Panc1 (cell line): ENCODE measurements at places on chromosomes 5 and 9. TPM values are rescaled to one million over a fixed set of nuclear protein-coding genes. Genes with fewer than 3 reads are reported as not detected.

DNA sequence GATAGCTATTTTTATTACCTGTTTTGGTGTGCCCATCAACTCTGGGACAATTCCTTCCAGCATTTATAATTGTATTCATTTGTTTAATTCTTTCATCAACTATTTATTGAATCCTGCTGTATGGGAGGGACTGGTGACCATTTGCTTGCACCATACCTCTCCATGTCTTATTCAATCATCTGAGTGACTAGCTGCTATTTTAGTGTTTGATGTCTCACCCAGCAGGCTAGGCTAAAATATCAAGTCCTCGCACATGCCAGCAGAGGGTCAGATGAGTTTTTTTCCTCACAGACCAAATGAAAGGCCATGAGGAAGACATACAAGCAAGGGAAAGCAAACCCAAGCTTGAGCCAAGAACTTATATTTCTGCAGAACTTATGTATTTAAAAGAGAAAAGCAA is 63.9 kb downstream of the CETN3 start:
- DNase-seq = no peak
- H3K4me3 ChIP-seq = no peak overlapping the region
- peaks cover 6% of the 10 kb centered on the region for H3K27me3 ChIP-seq
- no peak overlapping the region for H3K27ac ChIP-seq
- H3K4me1 ChIP-seq = no peaks in the 10 kb centered on the region
- H3K36me3 ChIP-seq = no peaks in the 10 kb centered on the region; the same call in 1 of the 2 replicates

DNA sequence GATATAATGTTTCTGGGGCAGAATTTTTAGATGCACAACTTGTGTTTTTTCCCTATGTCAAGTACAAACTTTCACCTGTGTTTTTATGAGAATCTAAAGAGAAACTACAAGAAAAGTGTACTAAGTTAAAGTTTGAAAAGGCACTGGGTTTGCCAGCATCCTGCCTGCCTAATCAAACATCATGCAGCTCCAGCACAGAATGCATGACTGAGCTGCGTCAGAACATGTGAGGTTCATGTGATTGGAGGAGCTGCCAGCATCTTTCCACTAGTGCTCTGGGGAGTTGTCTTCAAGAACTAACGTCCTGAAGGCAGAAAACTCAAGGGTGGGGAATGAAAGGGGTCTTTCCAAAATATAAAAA is 46.1 kb upstream of the RIC1 start:
- H3K36me3 ChIP-seq = no peaks in the 10 kb centered on the region
- no peak overlapping the region for H3K27ac ChIP-seq
- no peak for DNase-seq
- H3K4me1 ChIP-seq = no peaks in the 10 kb centered on the region
- no peaks in the 10 kb centered on the region for H3K27me3 ChIP-seq

FOXD1 gene
- total RNA-seq = 63.3 TPM

DNA sequence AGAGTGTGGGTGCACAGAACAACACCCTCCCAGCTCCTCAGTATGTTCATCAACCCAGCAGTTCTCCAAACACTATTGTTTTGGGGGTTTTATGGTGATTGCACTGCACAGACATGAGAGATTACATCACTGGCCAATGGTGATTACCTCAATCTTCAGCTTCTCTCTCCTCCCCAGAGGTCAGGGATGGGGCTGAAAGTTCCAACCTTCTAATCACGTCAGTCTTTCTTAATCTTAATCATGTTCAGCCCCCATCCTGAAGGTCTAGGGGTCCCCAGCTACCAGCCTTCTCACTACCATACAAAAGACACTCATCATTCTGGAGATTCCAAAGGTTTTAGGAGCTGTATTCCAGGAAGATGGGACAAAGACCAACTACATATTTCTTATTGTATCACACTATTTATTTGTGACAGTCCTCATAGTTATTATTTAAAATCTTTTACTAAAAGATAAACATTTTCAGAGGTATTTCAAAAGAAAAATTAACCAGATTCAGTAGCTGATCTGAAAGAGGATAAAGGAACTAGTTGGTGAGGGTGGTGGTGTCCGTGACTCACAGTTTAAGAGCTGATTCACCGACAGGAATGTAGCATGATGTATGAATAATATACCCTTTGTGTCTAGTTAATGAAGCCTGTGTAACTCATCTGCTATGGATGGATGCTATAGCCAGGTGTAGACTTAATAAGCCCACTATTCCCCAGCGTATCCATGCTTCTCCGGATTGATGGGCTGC is 35.6 kb downstream of the RASEF start:
- peak; percentile 36 for DNase-seq
- H3K36me3 ChIP-seq = no peaks in the 10 kb centered on the region
- no peaks in the 10 kb centered on the region for H3K4me1 ChIP-seq

DNA sequence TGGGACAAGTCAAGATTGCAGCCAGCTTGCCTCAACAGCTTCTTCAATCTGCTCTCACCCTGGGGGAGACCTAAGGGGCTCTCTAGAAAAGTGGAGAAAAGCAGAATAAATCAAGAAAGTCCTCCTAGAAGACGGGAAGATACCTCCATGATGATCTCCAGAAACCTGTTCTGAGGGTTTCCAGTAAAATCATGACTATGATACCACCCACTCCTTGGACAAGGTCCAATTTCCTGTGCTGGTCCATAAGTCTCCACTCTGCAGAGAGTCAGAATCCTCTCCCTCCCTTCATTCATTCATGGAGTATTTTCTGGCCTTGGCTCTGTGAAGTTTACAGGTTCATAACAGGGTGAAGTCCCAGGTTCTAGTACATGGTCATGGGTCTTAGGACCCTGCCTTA is 168.6 kb downstream of the SLC12A2 start:
- no peak for DNase-seq
- no peak overlapping the region for H3K27ac ChIP-seq
- no peak overlapping the region for H3K4me3 ChIP-seq
- no peaks in the 10 kb centered on the region for H3K27me3 ChIP-seq
- H3K36me3 ChIP-seq = no peaks in the 10 kb centered on the region
- H3K4me1 ChIP-seq = no peaks in the 10 kb centered on the region

SOHLH1 gene
- not detected for total RNA-seq

DNA sequence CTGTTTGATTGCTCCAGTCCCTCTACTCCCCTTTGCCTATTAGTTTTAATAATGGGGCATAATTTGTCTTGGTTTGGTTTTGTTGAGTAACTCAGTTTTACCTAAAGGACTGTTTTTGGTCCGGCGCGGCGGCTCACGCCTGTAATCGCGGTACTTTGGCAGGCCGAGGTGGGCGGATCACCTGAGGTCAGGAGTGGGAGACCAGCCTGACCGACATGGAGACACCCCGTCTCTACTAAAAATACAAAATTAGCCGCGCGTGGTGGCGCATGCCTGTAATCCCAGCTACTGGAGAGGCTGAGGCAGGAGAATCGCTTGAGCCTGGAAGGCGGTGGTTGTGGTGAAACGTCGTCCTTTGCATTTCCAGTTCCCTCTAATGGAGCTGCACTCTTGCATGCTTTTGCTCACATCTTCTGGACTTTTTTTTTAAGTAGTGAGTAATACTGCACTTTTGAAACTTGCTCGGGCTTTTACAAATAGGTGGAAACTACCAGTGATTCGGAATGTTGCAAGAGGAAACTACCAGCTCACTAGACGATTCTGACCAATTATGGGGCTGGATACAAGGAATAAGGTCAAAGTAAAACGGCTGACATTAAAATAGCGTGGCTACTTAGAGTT is 721 bp upstream of the MAML1 start:
- H3K27me3 ChIP-seq = no peaks in the 10 kb centered on the region
- peak overlapping the region; percentile 92 for H3K27ac ChIP-seq
- H3K36me3 ChIP-seq = peaks cover 41% of the 10 kb centered on the region
- peak overlapping the region; percentile 74 for H3K4me3 ChIP-seq
- peaks cover 20% of the 10 kb centered on the region for H3K4me1 ChIP-seq

DNA sequence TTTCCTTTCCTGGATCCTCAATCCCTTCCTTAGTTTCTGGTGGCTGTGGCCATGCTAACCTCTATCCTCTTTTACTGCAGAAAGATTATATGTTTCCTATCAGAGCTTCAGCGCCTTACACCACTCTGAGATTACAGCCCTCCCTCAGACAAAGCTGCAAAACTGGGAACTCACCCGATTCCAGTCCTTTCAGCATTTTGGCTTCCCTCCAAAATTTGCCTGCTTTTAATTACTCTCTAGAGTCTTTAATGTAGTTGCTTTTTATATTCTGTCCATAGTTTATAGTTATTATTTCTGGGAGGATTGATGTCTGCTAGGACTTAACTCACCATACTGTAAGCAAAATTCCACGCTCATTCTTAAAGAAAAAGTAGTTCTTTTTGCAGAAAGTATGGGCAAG is 110.2 kb downstream of the NSG2 start:
- no peak overlapping the region for H3K27ac ChIP-seq
- peaks cover 15% of the 10 kb centered on the region for H3K27me3 ChIP-seq
- H3K36me3 ChIP-seq = no peaks in the 10 kb centered on the region

DNA sequence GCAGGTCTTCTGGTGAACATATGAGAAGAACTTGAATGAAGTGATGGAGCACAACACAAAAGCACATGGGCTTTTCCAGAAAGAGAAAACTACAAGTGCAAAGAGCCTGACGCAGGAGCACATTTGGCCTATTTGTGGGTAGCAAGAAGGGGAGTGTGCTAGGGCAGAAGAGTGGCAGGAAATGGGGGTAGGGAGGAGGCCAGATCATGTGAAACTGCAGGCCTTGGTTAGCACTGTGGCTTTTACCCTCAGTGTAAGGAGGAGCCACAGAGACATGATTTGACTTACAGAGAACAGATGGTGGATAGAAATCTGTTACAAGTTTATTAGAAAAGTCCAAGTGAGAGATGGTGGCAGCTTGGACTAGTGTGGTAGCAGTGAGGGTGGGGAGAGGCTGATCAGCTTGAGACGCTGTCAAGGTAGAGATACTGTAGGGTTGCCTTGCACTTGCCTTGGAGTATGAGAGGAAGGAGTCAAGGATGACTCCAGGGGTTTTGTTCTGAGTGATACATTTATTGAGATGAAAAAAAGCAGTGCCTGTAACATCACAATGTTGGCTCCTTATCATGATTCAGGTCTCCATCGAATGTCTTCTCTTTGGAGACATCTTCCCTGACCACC is 126.7 kb downstream of the PPP2R2B start:
- no peak for DNase-seq
- H3K4me1 ChIP-seq = no peaks in the 10 kb centered on the region
- no peak overlapping the region for H3K4me3 ChIP-seq
- no peak overlapping the region for H3K27ac ChIP-seq

- no peak overlapping the region for H3K4me3 ChIP-seq
- H3K36me3 ChIP-seq = no peaks in the 10 kb centered on the region
- H3K27ac ChIP-seq = no peak overlapping the region
Measured at GRCh38 chr5:4906786-4907185, 233.3 kb upstream of the ADAMTS16 start.

DNA sequence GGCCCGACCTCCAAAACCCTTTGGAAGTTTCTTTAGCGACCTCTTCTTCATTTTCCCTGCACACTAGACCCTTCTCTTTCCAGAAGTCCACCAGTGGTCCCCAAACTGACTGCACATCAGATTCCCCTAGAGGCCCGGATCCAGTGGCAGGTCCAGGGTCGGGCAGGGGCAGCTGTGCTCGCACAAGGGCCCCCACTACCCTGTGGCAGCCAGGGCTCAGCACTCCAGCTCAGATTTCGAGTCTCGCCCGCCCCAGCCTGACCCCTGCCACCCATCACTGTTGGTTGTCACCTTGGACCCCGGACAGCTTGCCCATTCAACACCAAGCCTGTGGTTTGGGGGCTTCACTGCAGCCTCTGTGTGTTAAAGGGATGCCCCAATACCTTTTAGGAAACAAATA is 7.8 kb upstream of the ZDHHC12 start:
- H3K36me3 ChIP-seq = no peaks in the 10 kb centered on the region
- no peaks in the 10 kb centered on the region for H3K4me1 ChIP-seq
- no peak overlapping the region for H3K27ac ChIP-seq
- H3K4me3 ChIP-seq = no peak overlapping the region

- no peaks in the 10 kb centered on the region for H3K36me3 ChIP-seq
- H3K4me3 ChIP-seq = no peak overlapping the region
- H3K27me3 ChIP-seq = no peaks in the 10 kb centered on the region
- no peak for DNase-seq
- H3K27ac ChIP-seq = no peak overlapping the region
- H3K4me1 ChIP-seq = no peaks in the 10 kb centered on the region
Measured at GRCh38 chr5:32428426-32428825, 16.1 kb downstream of the ZFR start.

- peaks cover 10% of the 10 kb centered on the region for H3K36me3 ChIP-seq
- no peak overlapping the region for H3K27ac ChIP-seq
- no peak for DNase-seq
- H3K27me3 ChIP-seq = no peaks in the 10 kb centered on the region
Measured at GRCh38 chr5:103178167-103178566, 58.1 kb downstream of the PPIP5K2 start.

DNA sequence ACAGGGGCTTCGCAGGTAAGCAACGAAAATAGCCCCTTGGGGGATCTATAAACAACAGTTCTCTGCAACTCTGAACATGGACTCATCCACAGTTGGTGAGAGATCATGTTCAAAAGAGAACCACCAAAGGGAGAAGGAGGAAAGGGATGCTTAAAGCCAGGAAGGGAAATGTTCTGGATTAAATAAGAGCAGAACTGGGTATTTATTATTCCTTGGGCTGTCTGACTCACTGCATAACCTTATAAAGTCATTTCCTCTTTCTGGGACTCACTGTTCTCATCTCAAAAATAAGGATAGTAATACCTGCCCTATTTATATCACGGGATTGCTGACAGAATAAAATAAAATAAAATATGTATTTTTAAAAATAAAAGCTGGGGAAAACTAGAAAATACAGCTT is 11.2 kb upstream of the MARCHF3 start:
- H3K27ac ChIP-seq = no peak overlapping the region
- DNase-seq = no peak
- H3K4me1 ChIP-seq = no peaks in the 10 kb centered on the region
- H3K36me3 ChIP-seq = no peaks in the 10 kb centered on the region
- H3K4me3 ChIP-seq = no peak overlapping the region

GRCh38 chr9:21154018-21154608 is 12.3 kb downstream of the IFNA21 start:
- no peak overlapping the region for H3K27ac ChIP-seq
- DNase-seq = peak; percentile 0

GRCh38 chr9:17135295-17136160 is 688 bp downstream of the CNTLN start:
- no peaks in the 10 kb centered on the region for H3K27me3 ChIP-seq
- H3K27ac ChIP-seq = no peak overlapping the region
- H3K4me1 ChIP-seq = no peaks in the 10 kb centered on the region
- no peaks in the 10 kb centered on the region for H3K36me3 ChIP-seq
- no peak overlapping the region for H3K4me3 ChIP-seq

DNA sequence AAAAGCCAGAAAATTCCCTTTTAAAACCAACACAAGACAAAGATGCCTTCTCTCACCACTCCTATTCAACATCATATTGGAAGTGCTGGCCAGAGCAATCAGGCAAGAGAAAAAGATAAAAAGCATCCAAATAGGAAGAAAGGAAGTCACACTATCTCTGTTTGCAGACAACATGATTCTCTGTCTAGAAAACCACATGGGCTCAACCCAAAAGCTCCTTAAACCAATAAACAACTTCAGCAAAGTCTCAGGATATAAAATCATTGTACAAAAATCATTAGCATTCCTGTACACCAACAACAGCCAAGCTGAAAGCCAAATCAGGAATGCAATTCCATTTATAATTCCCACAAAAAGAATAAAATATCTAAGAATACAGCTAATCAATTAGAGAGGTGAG is 112.0 kb downstream of the ADAMTSL1 start:
- no peaks in the 10 kb centered on the region for H3K36me3 ChIP-seq
- no peak for DNase-seq
- H3K27ac ChIP-seq = no peak overlapping the region
- H3K4me3 ChIP-seq = no peak overlapping the region
